ENCODE measurements at places on chromosomes 2 and 18. TPM values are rescaled to one million over a fixed set of nuclear protein-coding genes. Genes with fewer than 3 reads are reported as not detected.
A peak's percentile ranks its signal among the peaks of the same experiment; 100 is the strongest.

The FASTKD2 gene
- total RNA-seq: 29.0 TPM

The PCGF1 gene
- total RNA-seq: 13.8 TPM

DNA sequence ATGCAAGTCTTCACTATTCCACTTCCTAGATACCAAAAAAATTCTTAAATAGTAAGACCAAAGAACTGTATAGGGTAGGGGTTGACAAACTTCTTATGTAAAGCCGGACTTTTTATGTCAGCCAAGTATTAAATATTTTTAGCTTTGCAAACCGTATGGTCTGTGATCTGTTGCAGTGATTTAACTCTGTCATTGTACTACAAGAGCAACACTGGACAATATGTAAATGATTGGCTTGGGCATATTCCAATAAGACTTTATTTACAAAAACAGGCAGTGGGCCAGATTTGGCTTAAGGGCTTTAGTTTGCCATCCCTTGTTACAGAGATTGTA, 48.0 kb downstream of the MGAT5 start:
- no peak overlapping the region for H3K27ac ChIP-seq
- no peaks in the 10 kb centered on the region for H3K36me3 ChIP-seq
- no peaks in the 10 kb centered on the region for H3K27me3 ChIP-seq
- peaks cover 4% of the 10 kb centered on the region for H3K4me1 ChIP-seq
- no peak overlapping the region for H3K4me3 ChIP-seq

DNA sequence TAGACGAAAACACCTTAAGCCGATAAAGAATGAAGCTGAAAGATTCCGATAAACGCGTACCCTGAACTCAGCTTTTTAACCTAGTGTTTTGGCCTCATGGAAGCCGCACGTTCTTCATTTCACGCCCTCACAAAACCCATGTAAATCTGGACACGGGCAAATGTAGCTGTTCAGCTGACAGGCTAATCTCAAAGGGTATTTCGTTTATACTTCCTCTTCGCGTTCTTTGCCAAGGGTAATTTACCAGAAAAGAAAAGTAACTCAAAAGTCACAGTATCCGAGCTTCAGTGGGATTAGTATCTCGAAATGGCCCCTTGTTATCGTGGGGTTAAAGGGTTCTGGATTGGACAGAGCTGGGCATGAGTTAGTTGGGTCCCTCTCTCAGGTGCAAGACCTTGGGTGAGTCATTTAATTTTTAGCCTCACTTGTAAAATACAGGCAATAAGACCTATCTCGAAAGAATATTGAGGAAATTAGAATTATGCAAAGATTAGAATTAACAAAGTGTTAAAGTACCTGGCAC, 22.0 kb upstream of the STPG4 start:
- H3K27me3 ChIP-seq: no peaks in the 10 kb centered on the region
- H3K36me3 ChIP-seq: no peaks in the 10 kb centered on the region
- H3K27ac ChIP-seq: peak overlapping the region; percentile 97
- DNase-seq: no peak
